ENCODE measurements at places on chromosomes 3 and 15. TPM values are rescaled to one million over a fixed set of nuclear protein-coding genes. Genes with fewer than 3 reads are reported as not detected.

The UNC13C gene
- 3.6 TPM for total RNA-seq

The GOLGA6L2 gene
- total RNA-seq, result not detected

The NTRK3 gene
- 4.2 TPM for total RNA-seq

The GOLGA8S gene
- total RNA-seq, result 0.05 TPM

Measured in prostate gland (tissue), 2 donors.